GM12891 (cell line): ENCODE measurements at places on chromosomes 3 and 15.

- no peak for DNase-seq
These were observed 17.5 kb downstream of the LMCD1 start for GRCh38 chr3:8519156-8519555.

- no peak for DNase-seq
These were observed 65.5 kb downstream of the THBS1 start for GRCh38 chr15:39646425-39646824.

DNA sequence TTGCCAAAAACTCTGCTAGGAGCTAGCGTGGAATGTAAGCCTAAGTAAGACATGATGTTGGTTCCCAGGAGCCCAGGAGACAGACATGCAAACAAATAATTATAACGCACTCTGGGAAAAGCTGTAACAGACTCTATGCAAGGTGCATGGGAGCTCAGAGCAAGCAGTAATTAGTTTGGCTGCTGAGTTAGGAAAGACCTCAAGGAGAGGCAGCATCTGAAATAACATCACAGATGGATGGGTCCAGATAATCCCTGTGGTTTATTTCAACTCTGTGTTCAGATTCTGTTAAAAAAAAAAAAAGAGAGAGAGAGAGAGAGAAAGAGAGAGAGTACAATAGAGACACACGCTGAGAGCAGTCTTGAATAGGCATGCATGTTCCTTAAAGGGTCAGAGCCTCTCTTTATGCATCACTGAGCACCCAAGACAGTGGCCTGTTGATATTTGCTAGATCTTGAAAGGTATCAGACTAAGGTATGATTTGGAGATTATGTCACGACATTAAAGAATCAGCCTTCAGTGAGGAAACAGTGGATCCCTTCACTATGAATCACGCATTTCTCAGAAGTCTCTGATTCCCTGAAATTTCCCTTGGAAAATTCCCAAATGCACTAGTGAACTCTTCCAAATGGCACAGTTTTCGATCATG lies 124.4 kb upstream of the LIPC start:
- DNase-seq, result no peak

DNA sequence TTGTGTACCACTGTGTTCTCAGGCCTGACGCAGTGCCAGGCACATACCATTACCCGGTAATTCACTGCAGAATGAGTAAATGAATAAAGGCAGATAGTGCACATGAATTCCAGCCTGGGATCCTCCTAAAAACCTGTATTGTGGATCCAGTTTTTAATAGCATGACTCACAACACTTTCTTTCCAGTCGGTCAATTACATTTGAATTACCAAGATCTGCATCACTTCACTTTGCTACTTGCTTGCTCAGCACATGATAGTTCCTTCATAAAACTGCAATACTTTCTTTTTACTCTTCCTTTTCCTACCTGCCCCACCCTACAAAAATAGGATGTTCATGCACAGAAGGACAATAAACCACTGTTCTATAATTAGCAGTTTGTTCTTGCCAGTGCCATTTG lies 553.8 kb downstream of the MAGI1 start:
- DNase-seq, result no peak

DNA sequence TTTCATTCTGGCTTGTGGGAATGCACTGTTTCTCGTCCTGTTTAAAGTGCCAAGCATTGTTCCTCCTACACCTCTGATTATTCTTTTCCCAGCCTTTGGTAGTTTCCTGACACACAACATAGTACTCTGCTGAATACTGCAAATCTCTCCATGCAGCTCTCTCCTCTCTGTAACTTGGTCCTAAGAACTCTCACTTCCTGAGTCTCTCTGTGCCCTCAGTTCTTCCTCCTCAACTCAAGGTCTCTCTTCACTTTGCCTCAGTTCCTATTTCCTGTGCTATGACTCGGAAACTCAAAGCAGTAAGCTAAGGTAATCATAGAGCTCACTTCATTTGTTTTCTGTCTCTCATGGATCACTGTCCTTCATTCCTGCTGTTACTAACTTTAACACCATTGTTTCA lies 113.4 kb downstream of the ZNF280D start:
- DNase-seq, result no peak

DNA sequence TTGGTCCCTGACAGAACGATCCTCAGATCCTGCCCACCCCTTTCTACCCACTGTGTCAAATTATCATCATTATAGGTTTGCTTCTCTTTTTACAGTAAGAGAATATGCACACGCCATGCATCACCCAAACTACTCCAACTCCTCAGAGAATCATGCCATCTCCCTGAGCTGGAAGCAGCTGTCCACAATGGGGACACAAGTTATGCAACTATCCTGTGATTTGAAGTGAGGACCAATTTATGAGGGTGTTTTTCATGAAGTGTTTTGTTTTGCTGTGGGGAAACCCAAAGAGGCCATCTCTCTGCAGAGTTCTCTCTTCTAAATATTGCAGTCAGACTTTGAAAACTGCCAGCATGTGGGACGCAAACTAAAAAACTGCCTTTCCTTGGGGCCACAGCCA lies 35.8 kb upstream of the TNFSF10 start:
- no peak for DNase-seq
